ENCODE measurements at places on chromosomes 7 and 10.

- DNase-seq: no peak
Measured at GRCh38 chr7:54769203-54769602, 10.2 kb upstream of the SEC61G start.

DNA sequence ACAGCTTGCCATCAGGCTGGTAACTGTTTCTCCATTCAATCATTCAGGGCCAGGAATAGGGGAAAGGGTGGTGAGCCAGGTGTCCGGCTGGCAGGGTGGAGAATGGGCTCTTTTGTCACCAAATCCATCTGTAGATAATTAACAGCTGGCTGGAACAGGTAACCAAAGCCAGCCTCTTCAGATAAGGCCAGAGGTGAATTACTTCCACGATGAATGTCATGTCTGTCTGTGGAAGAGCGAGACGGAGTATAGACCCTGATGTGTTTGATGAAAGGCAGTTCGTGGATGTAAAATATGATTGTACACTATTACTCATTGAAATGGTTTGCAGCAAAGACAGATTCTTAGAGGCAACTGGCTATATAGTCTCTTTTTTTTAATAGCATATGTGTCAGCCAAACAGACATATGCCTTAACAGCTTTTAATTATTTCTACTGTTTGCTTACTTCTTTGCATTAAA lies 149.8 kb downstream of the KLF6 start:
- DNase-seq: peak; percentile 42

DNA sequence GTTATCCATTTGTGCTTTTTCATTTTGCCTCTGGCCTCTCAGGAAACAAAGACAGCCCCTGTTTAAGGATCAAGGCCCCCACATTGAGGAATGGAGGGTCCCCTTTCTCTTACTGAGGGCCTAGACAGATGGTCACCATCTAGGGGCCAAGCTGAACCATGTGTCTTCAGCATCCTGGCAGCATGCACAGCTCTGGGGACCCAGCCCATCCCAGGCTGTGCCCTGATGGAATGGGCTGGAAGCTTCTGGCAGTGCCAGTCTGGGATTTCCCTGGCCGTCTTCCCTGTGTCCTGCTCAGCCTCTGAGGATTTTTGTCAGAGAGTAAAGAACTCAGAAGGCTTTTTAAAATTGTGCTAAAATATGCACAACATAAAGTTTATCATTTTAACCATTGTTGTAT lies 116.8 kb downstream of the ITIH5 start:
- DNase-seq: no peak

DNA sequence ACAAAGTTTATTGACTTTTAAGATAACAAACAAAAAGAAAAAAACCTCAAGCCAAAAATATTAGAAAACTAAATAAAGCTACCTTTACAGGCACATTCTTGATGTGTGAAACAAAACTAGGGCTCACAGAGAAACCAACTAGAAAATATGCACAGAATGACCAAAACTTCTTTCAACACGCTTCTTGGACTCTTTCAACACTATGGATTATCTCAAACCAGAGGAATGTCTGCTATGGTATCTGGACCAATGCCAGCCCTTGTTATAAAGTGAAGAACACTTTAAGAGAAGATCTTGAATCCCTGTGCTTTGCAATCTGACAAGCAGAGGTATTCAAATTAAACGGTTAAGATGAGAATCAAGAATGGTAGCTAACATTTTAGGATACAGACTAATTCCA lies 76.6 kb downstream of the DNAJC1 start:
- DNase-seq: peak; percentile 99

- DNase-seq: no peak
Measured at GRCh38 chr7:71535616-71536015, 403.7 kb downstream of the GALNT17 start.

GRCh38 chr10:29344073-29344820 lies 55.4 kb downstream of the LYZL1 start:
- peak; percentile 24 for DNase-seq

DNA sequence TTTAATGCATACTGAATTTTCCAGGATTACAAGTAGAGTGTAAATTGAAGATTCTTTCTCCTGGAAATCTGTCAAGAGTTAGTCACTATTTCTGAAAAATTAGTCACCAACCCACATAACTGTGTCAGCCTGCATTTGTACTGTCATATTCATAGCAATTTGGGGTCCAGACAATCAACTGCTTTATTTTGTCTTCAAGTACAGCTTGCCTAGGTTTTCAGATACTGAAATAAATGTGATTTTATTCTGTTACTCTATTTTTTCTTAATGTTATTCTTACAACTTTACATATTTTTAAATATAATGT lies 55.1 kb downstream of the CUBN start:
- DNase-seq: peak; percentile 78

DNA sequence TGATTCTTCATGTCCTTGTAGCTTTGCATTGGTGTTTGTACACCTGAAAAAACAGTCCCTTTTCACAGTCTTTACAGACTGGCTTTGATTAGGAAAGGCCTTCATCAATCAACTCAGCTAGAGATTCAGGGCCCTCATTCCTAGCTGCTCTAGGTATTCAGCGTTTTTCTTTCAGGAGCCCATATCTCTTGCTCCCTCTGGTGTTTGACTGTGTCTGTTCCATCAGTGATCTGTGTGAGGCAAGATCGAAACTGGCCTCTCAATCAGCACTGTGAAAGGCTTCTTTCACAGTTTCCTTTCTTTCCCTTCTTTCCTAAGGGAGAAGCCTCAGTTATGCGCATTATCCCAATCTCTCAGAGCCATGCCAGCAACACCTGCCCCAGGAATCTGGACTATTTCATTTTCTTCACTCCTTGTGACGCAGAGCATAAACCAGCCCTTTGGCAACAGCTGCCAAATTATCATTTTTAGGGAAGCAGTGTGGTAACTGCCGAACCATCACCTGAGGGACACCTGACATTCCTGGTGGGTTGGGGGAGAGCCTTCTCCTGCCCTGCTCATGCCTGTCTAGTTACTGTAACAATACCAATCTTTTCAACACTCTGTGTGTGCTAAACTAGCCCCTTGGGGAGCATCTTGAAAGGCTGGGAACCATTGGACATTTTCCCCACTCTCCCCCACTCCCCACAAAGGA lies 75.7 kb upstream of the CCDC71L start:
- peak; percentile 83 for DNase-seq

DNA sequence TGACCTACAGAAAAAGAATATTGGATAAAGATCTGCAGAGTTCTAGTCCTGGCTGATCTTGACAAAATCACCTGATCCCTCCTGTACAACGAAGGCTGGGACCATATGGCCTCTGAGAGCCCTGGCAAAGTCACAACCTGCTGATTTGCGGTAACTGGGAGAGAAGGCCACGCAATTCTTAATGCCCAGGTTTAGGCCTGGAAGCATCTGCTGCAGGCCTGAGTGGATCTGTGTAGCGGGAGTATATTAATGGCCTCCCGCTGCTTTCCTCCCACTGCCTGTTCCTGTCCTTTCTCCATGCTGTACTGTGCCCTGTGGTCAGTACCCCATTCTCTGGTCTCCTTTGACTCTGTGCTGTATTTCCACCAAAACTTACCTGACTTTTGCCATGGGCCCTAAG lies 24.2 kb downstream of the AKR1B1 start:
- no peak for DNase-seq

- no peak for DNase-seq
Measured at GRCh38 chr10:30762620-30763019, 133.1 kb upstream of the LYZL2 start.

- no peak for DNase-seq
Measured at GRCh38 chr10:31381766-31382316, 62.8 kb downstream of the ZEB1 start.
